NCI-H1436 treated with DMSO at 0.1 percent for 48 hours (cell line): ENCODE measurements at places on chromosomes 2 and 18.

- DNase-seq: no peak
These were observed 14.3 kb downstream of the FRZB start for GRCh38 chr2:182852090-182852489.

DNA sequence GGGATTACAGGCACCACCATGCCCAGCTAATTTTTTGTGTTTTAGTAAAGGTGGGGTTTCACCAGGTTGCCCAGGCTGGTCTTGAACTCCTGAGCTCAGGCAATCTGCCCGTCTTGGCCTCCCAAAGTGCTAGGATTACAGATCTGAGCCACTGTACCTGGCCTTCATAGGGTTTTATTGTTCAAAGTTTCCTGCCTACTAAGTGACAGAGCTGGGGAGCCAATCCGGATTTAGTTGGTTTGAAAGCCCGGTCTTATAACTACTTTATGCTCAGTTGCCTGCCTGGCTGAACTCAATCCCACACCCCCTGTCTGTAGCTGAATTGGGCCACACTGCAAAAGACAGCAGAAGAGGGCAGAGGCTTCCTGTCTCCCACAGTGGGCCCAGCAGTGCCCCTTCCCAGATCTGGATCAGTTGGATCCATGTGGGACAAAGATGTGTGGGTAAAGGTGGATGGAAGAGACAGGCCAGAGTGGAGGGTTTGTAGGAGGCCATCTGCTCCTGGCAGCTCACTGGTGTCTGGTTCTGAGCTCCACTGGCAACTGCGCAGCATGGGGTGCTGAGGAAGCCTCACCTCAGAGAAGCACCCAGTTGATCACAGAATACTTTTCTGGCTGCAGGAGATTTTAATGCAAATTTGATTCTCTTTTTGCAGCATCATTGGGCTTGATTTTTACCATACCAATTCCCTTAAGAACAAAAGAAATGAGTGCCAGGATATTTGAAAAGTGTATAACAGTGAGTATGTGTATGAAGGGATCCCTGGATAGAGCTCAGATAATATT is 144.9 kb downstream of the DDX1 start:
- no peak for DNase-seq

DNA sequence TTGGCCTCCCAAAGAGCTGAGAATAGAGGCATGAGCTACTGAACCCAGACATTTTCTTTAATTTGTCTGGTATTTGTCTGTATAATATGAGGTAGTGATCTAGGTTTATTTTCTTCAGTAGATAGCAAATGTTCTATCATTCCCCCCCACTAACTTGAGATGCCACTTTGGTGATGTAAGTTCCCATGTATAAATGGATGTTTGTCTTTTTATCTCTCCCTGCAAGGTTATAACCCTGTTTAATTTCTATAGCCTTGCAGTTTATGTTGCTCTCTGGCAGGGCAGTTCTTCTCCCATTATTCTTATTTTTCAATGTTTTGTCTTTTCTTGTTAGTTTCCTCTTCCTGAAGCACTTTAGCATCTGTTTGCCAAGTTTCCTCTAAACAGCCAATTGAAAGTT is 39.1 kb upstream of the MAP4K4 start:
- DNase-seq: no peak

- peak; percentile 3 for DNase-seq
These were observed 487.2 kb upstream of the GCFC2 start for GRCh38 chr2:76197842-76198448.

DNA sequence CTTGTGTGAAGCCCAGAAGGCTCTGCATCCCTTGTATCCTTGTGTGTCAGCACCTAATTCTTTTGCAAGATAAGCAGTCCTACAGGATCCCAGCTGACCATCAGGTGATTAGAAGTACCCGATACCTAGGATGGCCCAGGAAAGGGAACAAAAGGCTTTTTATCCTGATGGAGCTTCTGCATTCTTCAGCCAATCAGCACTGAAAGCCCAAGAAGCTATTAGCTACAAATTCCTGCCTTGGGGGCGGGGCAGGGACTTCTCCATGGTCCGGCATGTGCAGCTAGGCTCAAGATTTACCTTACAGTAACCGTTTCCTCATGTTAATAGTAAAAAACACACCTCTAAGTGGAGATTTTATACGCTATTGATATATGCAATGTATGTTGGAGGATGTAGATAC is 264.6 kb upstream of the THUMPD2 start:
- DNase-seq: no peak

- no peak for DNase-seq
These were observed 206.8 kb upstream of the MEIS1 start for GRCh38 chr2:66228128-66228547.

DNA sequence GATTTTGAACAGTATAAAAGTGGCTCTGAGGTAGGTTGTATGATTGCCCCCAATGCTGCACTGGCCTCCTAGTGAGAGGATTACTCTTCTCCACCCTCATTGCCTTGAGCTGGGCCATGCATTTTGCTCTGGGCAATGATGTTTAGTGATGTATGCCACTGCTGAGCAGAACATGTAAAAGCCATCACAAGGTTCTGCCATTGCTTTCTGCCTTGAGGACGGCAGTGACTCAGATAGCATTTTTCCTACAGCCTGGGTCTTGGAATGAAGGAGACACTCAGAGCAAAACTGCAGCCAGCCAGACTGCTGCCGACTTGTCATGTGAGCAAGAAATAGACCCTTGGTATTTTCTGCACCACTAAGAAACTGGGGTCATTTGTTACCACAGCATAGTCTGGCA is 27.6 kb downstream of the GPATCH11 start:
- no peak for DNase-seq

GRCh38 chr18:11897781-11898180 is 10.3 kb downstream of the MPPE1 start:
- DNase-seq: no peak

GRCh38 chr2:19478409-19478808 is 120.0 kb upstream of the OSR1 start:
- DNase-seq: no peak

DNA sequence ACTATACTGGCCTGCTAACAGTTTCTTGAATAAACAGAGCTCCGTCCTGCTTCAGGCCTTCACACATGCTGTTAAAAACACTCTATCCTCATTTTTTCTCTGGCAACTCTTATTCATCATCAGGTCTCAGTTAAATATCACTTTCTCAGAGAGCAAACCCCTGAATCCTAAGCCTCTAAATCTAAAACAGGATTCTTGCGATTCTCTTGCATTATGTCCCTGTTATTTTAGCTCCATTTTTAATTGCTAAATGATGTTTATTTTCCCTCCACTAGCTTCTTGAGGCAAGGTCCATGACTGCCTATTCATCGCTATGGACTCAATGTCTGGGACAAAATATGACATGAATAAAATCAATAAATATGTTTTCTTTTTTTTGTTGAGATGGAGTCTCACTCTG is 190.7 kb upstream of the SMAD7 start:
- no peak for DNase-seq

GRCh38 chr2:20282916-20283592 is 58.1 kb upstream of the SDC1 start:
- DNase-seq: no peak

- no peak for DNase-seq
These were observed 28.9 kb upstream of the ELAC1 start for GRCh38 chr18:50938912-50939311.

DNA sequence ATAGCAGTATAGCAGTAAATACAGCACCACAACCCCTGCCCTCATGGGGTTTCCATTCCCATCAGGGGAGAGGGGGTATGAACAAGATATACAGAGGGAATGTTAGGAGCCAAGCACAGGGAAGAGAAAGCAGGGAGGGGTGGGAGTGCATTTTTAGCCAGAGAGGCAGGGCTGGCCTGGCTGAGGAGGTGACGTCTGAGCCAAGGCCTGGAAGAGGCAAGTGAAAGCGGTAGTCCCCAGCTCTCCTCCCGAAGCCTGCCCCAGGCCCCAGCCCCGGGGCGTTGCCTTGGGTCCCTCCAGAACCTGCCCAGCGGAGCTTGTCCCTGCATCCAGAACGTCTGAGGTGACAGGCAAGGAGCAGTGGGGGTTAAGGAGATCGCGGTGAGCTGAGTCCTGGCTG is 45.1 kb upstream of the FOSL2 start:
- no peak for DNase-seq

GRCh38 chr2:174340400-174341292 is 5.9 kb downstream of the SP9 start:
- DNase-seq: no peak

GRCh38 chr2:30321466-30321865 is 90.1 kb downstream of the LBH start:
- DNase-seq: no peak

- no peak for DNase-seq
These were observed 13.5 kb downstream of the TNFRSF11A start for GRCh38 chr18:62338446-62339105.
